ENCODE measurements at places on chromosomes 7 and 10. TPM values are rescaled to one million over a fixed set of nuclear protein-coding genes. Genes with fewer than 3 reads are reported as not detected.
A peak's percentile ranks its signal among the peaks of the same experiment; 100 is the strongest.

DNA sequence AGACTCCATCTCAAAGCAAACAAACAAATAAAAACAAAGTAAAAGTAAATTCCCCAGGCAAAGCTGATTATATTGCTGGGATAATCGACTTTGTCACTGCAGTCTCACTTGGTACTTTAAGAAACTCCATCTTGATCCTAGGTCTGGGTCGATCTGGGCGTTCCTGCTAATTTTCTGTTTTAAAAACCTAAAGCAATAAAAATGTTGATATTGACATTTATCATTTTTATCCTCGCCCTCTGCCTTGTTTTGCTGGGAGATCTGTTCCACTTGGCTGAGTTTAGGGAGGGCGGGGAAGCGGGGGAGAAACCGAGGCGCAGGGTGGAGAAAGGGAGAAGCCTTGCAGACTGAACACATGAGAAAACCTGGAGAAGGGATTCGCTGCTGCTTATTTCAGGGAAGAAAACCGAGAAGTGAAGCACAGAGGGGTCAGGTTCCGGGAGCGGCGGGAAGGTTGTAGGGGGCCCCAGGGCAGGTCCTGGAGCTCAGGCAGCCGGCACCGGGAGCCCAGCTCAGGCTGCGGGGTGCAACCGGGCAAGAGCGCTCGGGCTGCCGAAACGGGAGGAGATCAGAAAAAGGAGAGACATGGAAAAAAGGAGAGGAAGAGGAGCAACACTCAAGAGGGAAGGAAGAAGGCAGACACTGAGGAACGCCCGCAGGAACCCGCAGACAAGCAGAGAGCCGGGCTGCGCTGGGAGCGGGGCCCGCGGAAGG is 27.3 kb upstream of the KMT2C start:
- no peak for DNase-seq

- no peak for DNase-seq
Measured at GRCh38 chr10:97046456-97047082, 139.2 kb downstream of the SLIT1 start.

- no peak for DNase-seq
Measured at GRCh38 chr10:44233561-44234482, 151.1 kb downstream of the CXCL12 start.

GRCh38 chr7:44431091-44431608 is 59.3 kb downstream of the NUDCD3 start:
- DNase-seq = no peak

DNA sequence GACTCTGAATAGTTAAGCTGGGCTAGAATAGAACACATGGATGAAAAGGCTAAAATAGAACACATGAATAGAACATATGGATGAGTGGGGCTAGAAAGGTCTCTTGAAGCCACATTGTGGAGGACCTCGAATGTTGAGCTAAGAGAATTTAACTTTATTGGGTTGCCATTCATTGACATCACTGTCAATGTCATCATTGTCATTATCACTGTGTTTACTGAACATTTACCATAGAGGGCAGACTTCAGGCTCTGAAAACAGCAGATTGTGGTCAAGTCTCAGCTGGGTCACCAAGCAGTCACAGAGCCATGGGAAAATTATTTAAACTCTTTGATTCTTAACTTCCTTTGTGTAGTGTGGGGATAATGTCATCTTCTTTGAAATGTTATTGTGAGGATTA is 80.4 kb downstream of the WDFY4 start:
- DNase-seq = no peak

- no peak for DNase-seq
Measured at GRCh38 chr10:21032587-21033319, 135.6 kb upstream of the NEBL start.

DNA sequence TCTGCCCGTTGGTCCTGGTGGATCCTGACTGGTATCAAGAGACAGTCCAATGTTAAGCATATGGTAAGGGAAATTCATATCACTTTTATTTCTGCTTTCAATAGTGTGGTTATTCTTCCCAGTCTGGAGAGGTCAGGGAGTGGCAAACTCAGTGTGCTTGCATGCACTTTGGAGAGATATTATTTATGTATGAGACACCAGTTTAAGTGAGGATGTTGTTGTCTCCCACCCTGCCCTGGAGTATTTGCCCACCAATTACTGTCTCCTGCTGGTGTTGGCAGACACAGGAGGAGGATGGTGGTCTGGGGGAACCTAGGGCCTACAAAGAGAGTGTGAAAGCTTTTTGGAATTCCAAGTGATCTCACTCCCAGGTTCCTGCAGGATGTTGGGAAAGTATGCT is 59.7 kb downstream of the OR13A1 start:
- DNase-seq = no peak

Gene OGDHL
- 1.5 TPM for total RNA-seq

Gene IGF2BP3
- 349 TPM for total RNA-seq

DNA sequence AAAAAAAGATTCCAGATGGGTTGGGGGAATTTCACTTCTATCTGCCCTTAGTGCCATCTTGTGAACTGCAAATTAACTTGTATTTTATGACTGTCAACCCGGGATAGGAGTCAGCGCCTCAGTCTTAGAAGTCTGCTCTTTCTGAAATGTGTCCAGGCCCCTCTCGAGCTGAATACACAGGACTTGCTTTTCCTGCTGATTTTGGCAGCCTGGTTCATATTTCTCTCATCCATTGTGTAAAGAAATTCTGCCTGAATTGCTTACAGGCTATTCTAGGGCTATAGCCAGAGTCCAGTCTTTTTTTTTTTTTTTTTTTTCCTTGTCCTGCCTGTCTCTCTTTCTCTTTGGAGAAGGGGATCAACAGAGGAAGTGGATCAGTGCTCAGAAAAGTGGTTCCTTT is 24.6 kb downstream of the GATA3 start:
- DNase-seq = no peak

Gene POU6F2
- total RNA-seq = 1.4 TPM

DNA sequence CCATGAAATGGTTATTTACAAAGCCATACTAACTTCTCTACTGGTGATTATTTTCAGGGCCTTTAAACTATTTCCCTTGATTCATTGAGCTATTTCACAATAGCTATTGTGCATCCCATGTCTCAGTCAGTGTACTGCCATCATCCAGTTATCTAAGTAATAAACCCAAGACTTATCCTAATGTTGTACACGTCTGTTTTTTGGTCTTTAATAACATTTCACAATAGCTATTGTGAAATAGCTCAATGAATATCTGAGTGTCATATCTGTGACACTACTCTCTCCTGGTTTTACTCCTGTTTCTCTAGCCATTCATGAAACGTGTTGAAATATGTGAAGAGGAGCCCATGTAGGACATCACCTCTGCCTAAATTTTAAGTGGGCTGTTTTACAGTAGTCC is 36.5 kb upstream of the TMEM140 start:
- DNase-seq = no peak

GRCh38 chr10:75180592-75180991 is 30.0 kb upstream of the VDAC2 start:
- DNase-seq = no peak

GRCh38 chr7:53609185-53609584 is 573.8 kb downstream of the POM121L12 start:
- no peak for DNase-seq

DNA sequence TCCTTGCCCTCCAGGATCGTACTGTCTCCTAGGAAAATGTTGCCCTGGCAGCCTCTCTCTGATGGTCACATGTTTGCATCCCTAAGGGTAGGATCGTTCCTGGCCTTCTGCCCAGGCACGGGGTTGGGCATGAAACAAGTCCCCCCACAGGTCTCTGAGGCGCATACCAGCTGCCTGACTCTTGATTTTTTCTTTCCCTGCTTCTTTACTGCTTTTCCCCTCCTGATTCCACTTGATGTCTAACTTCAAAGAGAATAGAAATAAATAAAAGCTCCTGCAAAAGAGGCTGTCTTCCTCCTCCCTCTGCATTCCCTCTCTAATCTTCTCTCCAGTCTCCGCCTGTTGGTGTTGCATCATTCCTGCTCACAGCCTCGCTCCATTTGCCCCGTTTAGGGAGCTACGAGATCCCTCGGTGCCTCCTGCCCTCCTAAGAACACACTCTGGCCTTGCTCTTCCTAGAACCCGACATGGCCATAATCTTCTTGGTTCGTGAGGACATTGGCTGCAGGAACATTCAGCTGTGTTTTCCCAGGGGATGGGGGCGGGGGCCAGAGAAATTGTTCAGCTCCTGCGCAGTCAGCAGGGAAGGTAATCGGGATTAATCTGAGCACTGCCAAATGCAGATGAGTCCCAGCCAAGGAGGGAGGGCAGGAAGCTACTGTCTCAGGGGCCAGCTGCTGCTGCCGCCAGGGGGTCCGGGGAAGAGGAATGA is 26.0 kb downstream of the LEP start:
- DNase-seq = peak; percentile 81

Gene SPDYE1
- total RNA-seq = not detected

Gene SPDYE2B
- total RNA-seq = not detected

DNA sequence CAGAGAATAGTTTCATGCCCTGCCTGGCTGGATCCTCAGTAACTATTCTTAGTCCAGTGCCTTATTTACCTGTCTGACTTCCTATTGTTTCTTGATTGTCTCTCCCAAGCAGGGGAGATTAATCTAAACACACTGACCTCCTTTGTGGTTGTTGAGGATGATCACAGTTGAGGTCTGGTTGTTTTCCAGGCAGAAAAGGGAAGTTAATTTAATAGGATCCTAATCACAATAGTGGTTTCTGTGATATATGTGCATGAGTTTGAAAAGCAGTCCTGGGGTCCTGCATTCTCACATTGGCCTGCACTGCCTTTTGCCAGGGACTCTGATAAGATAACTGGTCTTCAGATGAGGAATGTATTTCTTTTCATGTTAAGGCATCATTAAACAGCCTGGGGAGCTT is 130.1 kb downstream of the SND1 start:
- no peak for DNase-seq

Gene SLC29A4
- total RNA-seq = 1.4 TPM

GRCh38 chr10:69644658-69645295 is 14.7 kb downstream of the FAM241B start:
- DNase-seq = peak; percentile 58

Gene ARID5B
- total RNA-seq = 5.0 TPM

All from Daoy (cell line).